Activated T-cell treated with anti-CD3 and anti-CD28 coated beads for 24 hours (primary cell): ENCODE measurements at places on chromosomes 13 and 19.

DNA sequence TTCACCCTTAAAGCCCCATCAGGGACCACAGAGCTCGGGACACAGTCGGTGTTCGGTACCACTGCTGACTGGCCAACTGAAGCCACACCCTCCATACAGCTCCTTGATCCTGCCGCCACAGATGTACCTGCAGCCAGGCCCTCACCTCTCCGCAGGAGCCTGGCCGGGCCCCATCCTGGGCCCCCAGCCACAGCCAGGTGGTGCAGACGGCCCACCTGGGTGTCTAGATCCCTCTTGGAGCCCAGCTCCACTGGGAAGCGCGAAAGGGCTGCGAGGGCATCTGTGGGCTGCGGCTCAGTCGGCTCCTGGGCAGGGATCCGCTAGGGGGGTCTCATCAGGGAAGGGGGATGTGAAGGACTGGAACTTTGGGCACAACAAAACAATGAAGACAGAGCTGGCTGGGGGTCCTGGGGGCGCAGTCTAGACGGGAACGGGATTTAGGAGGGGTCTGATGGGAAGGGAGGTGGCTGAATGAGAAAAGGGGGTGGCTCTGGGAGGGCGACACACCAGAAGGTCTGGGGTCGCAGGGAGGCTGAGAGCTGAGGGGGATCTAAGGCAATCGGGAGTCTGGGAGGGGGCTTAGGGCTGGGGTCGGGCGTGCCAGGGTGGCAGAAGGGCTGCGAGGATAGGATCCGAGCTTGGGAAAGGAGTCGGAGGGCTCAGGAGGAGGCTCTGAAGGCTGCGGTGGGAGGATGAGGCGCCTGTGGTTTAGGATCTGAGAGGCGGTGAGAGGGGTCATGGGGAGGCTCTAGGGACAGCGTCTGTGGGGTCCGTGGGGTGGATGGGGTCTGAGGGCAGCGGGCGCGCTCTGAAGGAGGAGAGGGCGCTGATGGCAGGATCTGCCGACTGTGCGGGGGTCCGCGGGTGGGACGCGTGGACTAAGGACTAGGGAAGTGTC, 15.8 kb downstream of the PRODH2 start:
- DNase-seq: no peak

- no peak for DNase-seq
These were observed 158.1 kb upstream of the SGCG start for GRCh38 chr13:23022704-23023103.

GRCh38 chr19:29338480-29338879, 125.5 kb upstream of the UQCRFS1 start:
- no peak for DNase-seq

DNA sequence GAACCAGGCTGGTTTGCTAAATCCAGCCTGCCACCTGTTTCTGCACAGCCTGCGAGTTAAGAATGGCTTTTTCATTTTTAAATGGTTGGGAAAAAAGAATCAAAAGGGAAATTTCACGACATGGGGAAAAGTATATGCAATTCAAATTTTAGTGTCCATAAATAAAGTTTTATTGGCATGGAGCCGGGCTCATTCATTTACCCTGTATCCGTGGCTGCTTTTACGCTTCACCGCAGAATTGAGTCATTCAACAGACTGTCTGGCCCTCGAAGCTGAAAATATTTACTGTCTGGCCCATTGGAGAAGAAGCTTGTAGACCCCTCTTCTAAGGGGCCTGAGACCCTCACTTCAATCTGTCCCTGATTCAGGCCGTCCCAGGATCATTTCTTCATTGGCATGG, 26.1 kb downstream of the IER2 start:
- DNase-seq: no peak

- no peak for DNase-seq
These were observed 28.4 kb downstream of the NFIX start for GRCh38 chr19:13023656-13024055.

DNA sequence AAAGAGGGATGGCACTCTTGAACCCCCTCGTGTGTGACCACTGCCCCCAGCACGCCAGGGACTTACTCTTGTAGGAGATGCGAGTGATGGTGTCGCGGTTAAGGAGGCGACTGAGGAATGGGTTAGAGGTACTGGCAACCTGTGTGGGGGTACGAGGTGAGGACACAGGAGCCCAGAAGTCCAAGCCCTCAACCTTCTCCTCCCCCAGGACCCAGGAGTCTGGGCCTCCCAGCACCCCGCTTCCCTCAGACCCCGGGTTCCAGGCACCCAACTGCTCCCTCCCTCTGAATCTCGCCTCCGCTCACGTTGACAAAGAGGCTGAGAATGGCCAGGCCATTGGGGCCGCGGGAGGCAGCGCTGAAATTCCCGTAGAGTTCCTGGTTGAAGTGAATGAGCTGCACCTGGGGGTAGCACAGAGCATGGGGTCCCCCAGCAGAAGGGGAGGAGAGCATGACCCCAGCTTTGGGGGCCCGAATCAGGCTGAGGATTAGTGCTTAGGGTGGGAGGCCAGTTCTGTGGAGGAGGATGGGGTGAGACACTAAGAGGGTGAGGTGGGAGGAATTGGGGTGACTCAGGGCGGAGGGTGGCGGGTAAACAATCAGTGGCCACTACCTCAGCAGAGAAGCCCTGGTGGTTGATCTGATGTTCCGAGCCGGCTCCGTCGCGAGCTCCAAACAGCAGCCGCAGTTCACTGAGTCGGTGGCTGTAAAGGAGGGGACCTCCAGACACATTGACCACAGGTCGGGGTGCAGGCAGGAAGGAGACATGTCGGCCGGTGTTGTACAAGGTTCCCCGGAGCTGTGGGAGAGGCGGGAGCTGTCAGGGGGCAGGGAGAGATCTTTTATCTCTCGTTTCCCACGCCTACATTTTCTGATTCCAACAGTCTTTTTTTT, 2.5 kb upstream of the DBP start:
- DNase-seq: no peak

DNA sequence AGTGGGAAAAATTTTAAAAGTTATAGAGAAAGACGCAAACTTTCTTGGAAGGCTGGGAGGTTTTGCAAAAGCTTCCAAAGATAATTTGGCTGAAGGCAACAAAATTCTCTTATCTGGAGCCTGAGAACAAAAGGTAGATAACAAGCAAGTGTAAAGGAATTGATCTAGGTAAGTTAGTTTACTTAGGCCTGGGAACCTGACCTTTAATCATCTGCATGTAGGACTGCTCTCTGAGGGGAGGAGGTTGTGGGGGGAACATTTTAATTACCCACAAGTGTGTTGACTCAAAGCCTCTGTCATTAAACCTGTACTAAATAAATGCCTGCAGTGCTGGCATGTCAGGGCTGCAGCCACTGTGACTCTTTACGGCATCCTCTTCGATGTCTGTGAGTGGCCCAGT, 532.3 kb upstream of the SLITRK5 start:
- no peak for DNase-seq

- DNase-seq: no peak
These were observed 810.4 kb downstream of the DACH1 start for GRCh38 chr13:71056581-71056980.

DNA sequence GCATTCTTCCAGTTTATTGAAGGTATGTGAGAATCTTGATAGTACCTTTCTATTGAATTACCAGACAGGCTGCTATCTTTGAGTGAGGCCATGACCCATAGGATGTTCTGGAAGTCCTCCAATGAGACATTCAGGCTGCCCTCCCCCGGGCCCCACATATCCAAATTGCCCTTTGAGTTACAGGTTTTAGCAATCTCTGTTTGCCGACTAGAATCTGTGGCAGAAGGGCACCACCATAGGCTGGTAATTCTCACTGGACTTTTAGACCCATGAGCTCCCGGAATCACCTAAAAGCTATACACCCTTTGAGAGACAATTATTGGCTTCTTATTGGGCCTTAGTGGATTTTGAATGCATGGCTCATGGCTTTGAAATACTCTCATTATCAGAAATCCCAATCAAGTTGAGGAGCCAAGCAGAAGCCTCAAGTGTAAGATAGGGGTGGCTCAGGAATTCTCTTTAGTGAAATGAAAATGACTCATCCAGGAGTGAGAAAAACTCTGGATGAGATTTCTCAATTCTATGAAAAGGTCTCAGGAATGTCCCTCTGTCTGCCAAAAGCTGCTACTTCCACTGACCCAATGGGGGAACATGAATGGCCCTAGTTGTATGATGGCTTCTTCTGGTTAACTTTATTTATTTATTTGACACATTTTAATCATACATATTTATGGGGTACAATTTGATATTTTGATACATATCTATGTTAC, 172.1 kb upstream of the CSNK1A1L start:
- no peak for DNase-seq

DNA sequence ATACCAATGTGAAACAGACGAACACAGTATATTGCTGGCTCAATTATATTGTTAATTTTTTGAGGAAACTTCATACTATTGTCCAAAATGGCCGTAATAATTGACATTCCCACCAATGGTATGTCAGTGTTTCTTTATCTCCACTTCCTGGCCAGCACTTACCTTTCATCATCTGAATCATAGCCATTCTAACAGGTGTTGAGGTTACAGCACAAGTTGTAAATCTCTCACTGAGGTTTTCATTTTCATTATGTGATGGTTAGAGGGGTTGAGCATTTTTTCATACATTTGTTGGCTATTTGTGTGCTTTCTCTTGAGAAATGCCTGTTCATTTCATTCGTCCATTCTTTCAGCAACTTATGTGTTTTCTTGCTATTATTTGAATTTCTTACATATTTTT, 824.0 kb downstream of the UQCRFS1 start:
- DNase-seq: no peak
